CD4-positive, alpha-beta T cell (primary cell): ENCODE measurements at places on chromosomes 2 and 18.

DNA sequence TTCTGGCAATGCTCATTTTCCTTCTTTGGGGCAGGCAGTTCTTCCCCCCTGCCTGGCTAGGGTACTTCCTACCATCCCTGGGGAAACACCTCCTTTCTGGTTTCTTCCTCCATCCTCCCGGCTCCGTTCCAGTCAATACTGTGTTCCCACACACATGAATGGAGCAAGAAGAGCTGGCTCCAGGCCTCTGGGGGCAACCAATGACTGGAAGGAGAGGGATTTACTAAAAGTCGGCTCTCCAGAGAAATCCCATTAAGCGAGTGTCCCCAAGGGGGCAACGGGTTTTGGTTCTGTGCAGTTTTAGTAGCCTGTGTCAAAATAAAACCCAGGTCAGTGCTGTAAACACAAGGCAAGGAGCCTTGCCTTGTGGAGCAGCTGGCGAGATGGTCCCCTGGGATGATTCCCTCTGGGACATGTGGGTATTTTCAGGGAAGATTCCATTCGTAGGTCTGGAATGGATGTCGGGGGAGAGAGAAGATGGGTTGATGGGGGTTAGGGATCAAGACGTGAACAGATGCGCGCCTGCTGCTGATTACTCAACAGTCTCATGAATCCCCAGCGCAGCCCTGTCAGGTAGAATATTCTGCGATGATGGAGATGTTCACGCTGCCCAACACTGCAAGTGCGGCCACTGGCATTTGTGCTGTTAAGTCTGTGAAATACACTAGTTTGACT, 32.0 kb downstream of the EMILIN2 start:
- no peak for DNase-seq

DNA sequence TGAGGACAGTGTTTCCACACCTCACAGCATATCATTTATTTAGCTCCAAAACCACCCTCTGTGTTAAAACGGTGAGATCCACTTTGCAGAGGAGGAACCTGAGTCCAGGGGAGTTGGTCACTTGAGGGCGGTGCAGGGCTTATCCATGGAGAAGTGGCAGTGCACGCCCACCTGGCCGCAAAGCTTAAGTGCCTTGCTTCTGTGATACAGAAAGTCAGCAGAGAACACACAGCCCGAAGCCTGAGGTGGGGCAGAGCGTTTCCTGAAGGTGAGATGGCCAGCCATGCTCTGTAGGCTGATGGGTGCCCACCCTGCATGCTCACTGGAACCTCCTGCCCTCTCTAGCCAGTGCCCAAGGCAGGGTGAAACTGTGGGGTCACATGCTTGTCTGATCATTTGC, 87.3 kb downstream of the SH3RF3 start:
- no peak for DNase-seq

DNA sequence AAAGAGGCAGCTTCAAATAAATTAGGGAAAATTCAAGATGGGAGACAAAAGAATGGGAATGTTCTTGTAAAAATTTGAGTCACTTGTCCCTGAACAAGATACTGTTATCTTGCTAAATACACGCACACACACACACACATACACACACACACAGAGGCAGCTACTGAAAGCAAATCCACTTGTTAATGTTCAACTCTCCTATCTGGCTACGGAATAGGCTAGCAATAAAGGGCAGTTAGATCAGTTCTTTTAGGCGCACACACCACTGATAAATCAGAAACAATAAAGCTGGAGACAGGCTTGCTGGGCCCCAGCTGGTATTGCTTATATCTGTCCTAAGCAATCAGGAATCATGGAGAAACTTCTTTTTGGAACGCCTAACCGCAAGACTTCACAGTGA, 461.6 kb downstream of the BCL11A start:
- no peak for DNase-seq

DNA sequence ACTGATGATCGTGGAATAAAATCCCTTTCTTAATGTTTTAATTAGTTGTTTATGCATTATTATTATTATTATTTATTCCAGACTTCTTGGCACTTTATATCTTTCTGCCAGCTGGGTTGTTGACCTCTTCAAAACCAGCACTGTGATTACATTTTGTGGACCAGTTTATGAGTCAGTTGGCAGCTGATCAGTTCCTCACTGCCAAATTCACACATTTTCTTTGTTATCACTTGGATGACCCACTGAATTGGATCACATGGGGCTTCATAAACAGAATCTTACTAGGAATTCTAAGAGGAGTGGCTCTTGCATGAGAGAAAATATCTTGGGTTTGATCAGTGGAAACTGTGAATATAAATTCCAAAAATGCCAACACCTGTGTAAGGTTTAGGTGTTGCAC, 321.8 kb upstream of the SPRED2 start:
- DNase-seq: no peak

- no peak for DNase-seq
Observed at GRCh38 chr2:237449193-237449881, 35.4 kb upstream of the COL6A3 start.

- no peak for DNase-seq
Observed at GRCh38 chr2:149825473-149825872, 237.9 kb upstream of the MMADHC start.

DNA sequence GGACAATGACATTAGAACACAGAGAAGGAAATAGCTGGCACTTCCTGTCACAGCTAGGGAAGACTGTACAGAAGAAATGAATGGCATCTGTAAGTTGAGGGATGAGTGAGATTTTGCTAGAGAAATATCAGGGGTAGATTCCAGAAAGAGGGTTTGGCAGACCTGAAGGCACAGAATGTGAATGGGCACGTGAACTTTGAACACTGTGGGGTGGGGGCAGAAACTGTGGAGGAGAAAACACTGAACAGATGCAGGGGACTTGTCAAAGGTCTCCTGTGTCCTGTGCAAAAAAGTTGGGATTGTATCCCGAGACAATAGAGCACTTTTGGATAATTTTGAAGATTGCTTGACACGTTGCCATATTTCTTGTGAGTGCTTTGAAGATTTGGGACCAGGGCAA, 88.0 kb downstream of the PPP1R1C start:
- DNase-seq: no peak

DNA sequence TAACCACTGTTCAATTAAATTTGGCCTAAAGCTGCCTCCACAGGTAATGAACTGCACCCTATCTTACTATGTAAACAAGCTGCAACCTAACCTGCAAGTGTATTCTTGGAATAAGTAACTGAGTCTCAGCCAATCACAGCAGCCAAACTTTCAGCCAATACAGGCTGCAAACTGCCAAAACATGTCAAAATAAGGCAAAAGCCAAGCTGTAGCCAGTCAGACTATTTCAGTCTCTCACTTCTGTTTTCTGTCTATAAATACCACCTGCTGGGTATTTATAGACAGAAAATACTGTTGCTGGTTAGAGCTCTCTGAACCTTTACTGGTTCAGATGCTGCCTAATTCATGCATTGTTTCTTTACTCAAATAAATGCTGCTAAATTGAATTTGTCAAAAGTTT, 14.3 kb downstream of the C2orf76 start:
- no peak for DNase-seq

DNA sequence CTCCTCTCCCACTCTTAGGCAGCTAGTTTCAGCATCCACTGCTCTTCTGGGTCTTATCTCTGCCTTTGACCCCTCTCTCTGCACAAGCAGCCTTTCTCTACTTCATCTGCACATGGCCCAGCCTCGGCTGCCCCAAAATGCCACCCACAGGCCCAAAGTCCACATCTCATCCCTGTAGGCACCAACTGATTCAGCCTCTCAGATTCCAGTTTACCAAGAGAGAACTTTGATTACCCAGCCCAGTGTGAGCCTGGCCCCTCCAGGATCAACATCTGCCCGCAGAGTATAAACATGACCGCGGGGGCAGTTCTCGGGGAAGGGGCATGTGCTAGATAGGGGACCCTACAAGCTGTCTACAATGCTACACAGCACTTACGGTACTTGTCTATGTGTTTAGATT, 141.7 kb downstream of the RTN4 start:
- no peak for DNase-seq

- no peak for DNase-seq
Observed at GRCh38 chr2:62858231-62858832, 152.8 kb downstream of the EHBP1 start.

GRCh38 chr2:69755862-69756467, 14.0 kb downstream of the ANXA4 start:
- DNase-seq: no peak

- no peak for DNase-seq
Observed at GRCh38 chr2:44553456-44553855, 191.7 kb downstream of the CAMKMT start.

GRCh38 chr18:63831080-63831788, 56.0 kb downstream of the SERPINB7 start:
- no peak for DNase-seq

- DNase-seq: no peak
Observed at GRCh38 chr18:62902776-62903175, 187.4 kb downstream of the PHLPP1 start.

DNA sequence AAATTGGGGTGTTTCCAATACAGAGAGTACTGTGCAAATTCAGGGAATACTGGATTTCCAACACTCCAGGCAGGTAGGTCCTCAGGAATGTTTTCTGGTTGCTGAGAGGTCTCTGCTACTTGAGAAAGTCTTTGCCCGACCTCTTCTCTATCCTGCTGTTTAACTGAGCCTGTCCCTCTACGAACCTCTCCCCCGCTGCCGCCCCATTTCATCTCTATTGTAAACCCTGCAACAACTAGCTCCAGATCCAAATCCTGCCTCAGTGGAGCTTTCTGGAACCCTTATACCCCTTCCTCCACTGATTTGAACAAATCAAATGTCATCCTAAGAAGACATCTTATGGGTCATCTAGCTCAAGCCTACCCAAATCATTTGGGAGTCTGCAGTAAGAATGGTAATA, 1.3 kb downstream of the EIF4E2 start:
- no peak for DNase-seq

DNA sequence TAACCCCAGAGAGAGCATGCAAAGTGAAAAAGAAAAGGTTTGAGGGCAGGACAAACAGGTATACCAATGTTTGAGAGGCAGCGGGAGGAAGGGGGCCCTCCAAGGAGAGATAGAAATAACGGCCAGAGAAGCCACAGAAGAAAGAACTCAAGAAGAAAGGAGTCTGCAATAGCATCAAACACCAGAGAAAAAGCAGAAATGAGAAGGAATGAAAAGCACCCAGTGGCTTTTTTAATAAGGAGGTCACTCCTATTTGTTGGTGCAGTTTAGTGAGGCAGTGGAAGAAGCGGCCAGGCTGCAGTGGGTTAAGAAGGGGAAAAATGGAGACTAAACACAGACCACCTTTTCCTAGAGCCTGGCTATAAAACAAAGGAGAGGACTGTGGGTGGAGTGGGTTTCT, 177.2 kb downstream of the THADA start:
- no peak for DNase-seq
